H9 (cell line): ENCODE measurements at places on chromosomes 3 and 15.

GRCh38 chr3:172787746-172788145 is 37.2 kb downstream of the ECT2 start:
- DNase-seq, result no peak
- peaks cover 39% of the 10 kb centered on the region; the same call in 2 of the 3 replicates for H3K36me3 ChIP-seq
- H3K4me1 ChIP-seq, result peaks cover 1% of the 10 kb centered on the region; the same call in 1 of the 2 replicates

DNA sequence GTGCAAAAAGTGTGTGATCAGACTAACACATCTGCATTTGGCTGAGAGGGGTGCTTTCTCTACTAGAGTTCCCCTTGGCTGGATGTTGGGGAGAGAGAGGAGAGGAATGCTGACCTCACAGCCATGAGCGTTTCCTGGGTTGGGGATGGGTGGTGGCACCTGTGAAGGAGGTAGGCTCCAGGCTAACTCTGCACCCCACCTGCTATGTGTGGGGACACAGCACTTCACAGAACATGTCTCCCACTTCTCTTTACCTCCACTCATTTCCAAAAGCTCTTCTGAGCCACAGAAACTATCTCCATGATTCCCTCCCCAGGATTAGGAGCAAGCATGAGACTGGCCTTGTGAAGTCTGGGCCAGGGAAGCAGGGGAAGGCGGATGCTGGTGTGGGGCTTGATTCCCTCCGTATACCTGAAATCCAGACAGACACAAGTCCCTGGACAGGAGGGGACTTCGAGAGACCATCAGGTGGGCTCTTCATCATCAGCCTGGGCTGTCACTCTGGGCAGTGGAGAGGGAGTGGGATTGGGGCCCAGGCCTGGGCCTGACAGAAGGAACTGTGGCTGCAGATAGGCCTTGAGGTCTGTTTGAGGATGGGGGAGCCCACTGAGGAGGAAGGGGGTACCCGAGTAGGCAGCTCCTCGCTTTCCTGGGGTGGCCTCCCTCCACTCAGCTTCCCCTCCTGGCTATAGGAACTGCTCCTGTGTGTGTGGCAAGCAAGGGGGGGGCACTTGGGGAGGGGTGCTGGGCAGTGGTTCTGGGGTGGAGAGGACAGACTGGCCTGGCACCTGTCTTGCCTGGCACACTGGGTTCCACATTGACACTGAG is 40.7 kb downstream of the FEM1B start:
- peaks cover 2% of the 10 kb centered on the region; the same call in 1 of the 2 replicates for H3K4me1 ChIP-seq
- no peak overlapping the region for H3K4me3 ChIP-seq
- no peak overlapping the region for H3K27ac ChIP-seq
- H3K36me3 ChIP-seq, result no peaks in the 10 kb centered on the region
- no peaks in the 10 kb centered on the region for H3K27me3 ChIP-seq

GRCh38 chr15:98943051-98943508 is 64.5 kb downstream of the PGPEP1L start:
- no peaks in the 10 kb centered on the region for H3K27me3 ChIP-seq
- no peak overlapping the region for H3K4me3 ChIP-seq
- peaks cover 30% of the 10 kb centered on the region; the same call in 2 of the 3 replicates for H3K36me3 ChIP-seq
- DNase-seq, result no peak
- H3K4me1 ChIP-seq, result no peaks in the 10 kb centered on the region
- H3K27ac ChIP-seq, result no peak overlapping the region

GRCh38 chr15:67066959-67067853 is 1.8 kb downstream of the SMAD3 start:
- no peak for DNase-seq
- peaks cover 15% of the 10 kb centered on the region; the same call in 1 of the 2 replicates for H3K4me1 ChIP-seq
- H3K27me3 ChIP-seq, result peaks cover 23% of the 10 kb centered on the region
- H3K4me3 ChIP-seq, result peak overlapping the region; percentile 95
- H3K36me3 ChIP-seq, result peaks cover 9% of the 10 kb centered on the region

DNA sequence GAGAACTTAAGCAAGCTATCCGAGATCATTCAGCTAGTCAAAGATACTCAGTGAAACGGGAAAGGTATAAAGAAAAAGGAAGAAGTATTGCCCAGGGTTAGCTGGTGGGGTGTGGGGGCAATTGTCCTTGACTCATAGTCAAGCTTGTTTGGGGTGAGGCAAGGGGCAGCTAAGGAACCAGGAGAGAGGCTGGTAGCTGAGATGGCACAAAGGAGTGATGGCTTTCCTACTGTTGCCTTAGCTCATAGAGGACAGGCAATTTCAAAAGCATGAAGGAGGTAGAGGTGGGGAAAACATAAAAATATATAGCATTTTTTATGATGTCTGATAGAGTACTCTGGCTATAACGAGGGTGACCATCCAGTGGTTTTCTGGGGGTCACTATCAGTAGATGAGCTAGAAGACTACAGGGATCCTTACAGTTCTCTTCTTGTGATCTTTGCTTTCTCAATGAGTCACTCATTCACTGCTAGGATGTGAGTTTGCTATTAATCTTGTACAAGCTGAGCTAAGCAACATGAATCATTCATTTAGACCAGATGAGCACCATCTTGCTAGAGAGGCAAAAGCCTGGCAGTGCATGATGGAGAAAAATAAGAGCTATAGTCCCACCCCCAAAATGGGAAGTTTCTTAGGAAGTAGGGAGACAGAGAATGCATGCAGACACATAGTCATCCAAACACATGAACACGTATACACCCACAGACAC is 207.1 kb upstream of the PFN2 start:
- no peak for DNase-seq
- no peaks in the 10 kb centered on the region for H3K4me1 ChIP-seq
- no peaks in the 10 kb centered on the region for H3K36me3 ChIP-seq
- no peaks in the 10 kb centered on the region for H3K27me3 ChIP-seq
- no peak overlapping the region for H3K4me3 ChIP-seq

- no peak for DNase-seq
- H3K4me3 ChIP-seq, result no peak overlapping the region
- H3K27ac ChIP-seq, result no peak overlapping the region
- H3K4me1 ChIP-seq, result no peaks in the 10 kb centered on the region
- peaks cover 2% of the 10 kb centered on the region; the same call in 1 of the 2 replicates for H3K36me3 ChIP-seq
- no peaks in the 10 kb centered on the region for H3K27me3 ChIP-seq
Observed at GRCh38 chr3:164806188-164806587, 272.1 kb downstream of the SI start.

DNA sequence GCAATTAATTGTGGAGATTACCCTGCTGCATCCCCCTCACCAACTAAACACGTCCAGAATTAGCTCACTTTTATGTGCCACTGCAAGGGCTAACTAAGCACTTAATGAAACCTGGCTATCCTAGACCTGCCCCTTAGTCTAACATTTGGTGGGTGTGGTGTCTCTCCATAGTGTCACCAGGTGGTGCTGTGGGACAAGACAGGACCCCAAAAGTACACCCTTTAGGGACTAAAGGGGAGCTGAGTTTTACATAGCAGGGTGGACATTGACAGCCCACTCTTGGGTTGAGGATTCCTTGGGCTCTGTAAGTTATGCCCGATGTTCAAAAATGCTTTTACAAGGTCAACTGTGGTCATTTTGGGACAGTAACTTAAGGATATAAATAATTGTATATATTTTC is 5.7 kb downstream of the DUT start:
- H3K4me3 ChIP-seq, result no peak overlapping the region
- H3K27ac ChIP-seq, result no peak overlapping the region
- no peaks in the 10 kb centered on the region for H3K27me3 ChIP-seq
- peak; percentile 48 for DNase-seq
- H3K36me3 ChIP-seq, result peaks cover 51% of the 10 kb centered on the region

DNA sequence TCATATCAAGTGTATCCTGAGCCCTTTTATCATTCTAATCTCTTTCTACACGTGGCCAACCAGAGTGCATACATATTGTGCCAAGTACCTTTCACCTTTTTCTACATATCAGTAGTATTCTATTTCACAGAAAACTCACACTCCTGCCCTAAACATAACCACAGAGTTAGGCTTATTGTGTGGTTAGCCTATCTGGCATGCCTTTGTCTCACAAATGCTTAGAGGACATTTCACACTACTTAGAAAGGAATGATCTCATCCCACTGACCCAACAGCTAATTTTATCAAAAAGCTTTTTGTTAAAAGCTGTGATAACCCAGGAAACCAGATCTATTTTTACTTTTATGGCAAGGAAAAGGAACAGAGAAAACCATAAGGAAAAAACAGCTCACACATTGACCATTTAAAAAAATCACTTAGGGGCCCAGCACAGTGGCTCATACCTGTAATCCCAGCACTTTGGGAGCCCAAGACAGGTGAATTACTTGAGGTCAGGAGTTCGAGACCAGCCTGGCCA is 17.8 kb upstream of the MAP4 start:
- no peaks in the 10 kb centered on the region for H3K27me3 ChIP-seq
- H3K27ac ChIP-seq, result no peak overlapping the region
- DNase-seq, result no peak
- no peaks in the 10 kb centered on the region for H3K36me3 ChIP-seq
- no peaks in the 10 kb centered on the region; the same call in 1 of the 2 replicates for H3K4me1 ChIP-seq
- H3K4me3 ChIP-seq, result no peak overlapping the region

DNA sequence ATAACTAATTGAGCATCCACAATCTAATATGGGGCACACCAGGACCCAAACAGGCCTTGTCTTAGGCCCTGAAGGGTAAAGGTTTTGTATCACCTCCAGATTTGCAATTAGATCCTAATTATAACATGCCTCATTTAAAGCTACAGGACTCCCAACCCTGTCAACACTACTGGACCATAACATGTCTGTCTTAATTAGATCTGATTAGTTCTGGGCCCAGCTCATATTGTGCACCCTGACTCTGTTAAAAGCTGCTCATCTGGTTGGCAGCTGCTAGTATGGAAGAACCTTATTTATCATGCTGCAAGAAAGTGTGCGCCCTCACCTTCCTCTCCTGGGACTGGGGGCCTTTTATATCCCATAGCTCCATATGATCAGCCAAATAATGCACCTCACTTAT is 457.8 kb downstream of the ROBO1 start:
- H3K27ac ChIP-seq, result no peak overlapping the region
- no peak overlapping the region for H3K4me3 ChIP-seq
- no peak for DNase-seq
- H3K27me3 ChIP-seq, result no peaks in the 10 kb centered on the region; the same call in 1 of the 2 replicates
- H3K36me3 ChIP-seq, result no peaks in the 10 kb centered on the region

DNA sequence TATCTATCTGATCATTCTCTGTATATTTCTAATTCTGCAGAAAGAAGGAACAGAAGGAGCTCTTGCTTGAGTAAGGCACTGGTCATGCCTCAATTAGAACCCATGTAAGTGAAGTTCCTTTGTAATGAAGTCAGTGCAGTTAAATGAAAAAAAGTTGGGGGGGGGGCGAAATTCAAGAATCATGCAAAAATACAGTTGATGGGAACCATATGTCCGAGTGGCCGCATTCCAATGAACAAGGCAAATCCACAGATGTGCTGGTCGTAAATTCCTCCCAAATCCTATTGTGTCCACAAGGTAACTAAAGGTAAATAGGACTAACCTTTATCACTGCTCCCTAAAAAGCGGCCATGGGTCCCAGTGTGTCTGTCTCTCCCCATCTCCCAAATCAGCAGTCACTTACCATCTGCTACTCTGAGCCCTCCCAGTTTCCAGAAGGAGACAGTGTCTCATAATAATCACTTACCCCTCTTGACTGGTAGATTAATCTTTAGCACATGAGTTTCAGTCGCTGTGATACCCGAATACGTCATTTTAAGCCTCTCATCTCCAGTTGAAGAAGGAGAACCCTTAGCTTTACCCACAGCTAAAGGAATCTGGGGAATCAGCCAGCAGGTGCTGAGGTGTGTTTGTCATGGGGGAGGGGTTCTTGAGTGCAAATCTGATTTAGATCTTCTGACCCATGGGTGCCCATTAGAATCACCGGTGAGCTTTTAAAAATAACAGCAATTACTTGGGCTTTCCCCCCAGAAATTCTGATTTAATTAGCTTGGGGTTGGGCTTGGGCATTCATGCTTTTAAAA is 56.3 kb upstream of the EPHB3 start:
- no peak for DNase-seq
- H3K4me1 ChIP-seq, result peaks cover 5% of the 10 kb centered on the region; the same call in 1 of the 2 replicates
- no peaks in the 10 kb centered on the region for H3K27me3 ChIP-seq
- no peak overlapping the region for H3K27ac ChIP-seq
- no peak overlapping the region for H3K4me3 ChIP-seq

GRCh38 chr15:37124331-37124730 is 24.0 kb upstream of the MEIS2 start:
- DNase-seq, result no peak
- H3K4me3 ChIP-seq, result no peak overlapping the region
- no peaks in the 10 kb centered on the region for H3K4me1 ChIP-seq
- H3K27ac ChIP-seq, result no peak overlapping the region

DNA sequence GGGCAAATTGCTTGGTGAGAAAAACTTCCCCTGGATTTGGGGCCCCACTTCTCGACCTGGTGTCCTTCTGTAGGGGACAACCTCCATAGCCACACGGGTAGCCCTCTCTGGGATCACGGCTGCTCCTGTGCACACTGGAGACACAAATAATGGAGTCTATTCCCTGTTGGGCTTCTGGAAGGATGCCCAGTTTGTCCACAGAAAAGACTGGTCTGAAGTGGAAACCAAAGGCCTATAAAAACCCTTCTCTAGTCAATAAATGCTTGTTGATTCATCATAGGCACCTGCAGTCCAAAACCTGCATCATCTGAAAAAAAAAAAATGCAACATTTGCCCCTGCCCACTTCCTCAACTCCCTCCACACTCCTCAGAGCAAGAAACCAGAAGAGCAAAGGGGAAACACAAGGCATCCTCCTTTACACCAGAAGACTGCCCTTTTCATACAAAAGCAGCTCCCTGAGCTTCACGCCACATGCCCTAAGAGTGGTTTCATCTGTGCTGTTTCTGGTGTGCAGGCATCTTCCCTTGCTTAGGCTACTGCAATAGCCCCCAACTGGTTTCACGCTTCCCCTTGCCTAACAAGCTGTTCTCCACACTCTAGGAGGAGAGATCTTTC is 36.3 kb downstream of the SRGAP3 start:
- no peaks in the 10 kb centered on the region for H3K27me3 ChIP-seq
- no peak overlapping the region for H3K4me3 ChIP-seq
- DNase-seq, result no peak
- H3K36me3 ChIP-seq, result no peaks in the 10 kb centered on the region
- peaks cover 3% of the 10 kb centered on the region; the same call in 1 of the 2 replicates for H3K4me1 ChIP-seq

GRCh38 chr3:12138044-12138443 is 20.7 kb downstream of the TIMP4 start:
- no peak overlapping the region for H3K27ac ChIP-seq
- peaks cover 4% of the 10 kb centered on the region; the same call in 1 of the 2 replicates for H3K36me3 ChIP-seq
- DNase-seq, result peak; percentile 44
- no peaks in the 10 kb centered on the region for H3K27me3 ChIP-seq

GRCh38 chr3:34511891-34512290 is 713.5 kb downstream of the PDCD6IP start:
- H3K27ac ChIP-seq, result no peak overlapping the region
- H3K27me3 ChIP-seq, result no peaks in the 10 kb centered on the region
- H3K4me3 ChIP-seq, result no peak overlapping the region

GRCh38 chr3:126665959-126666657 is 11.2 kb upstream of the TXNRD3 start:
- no peak overlapping the region for H3K27ac ChIP-seq
- no peaks in the 10 kb centered on the region for H3K4me1 ChIP-seq
- no peaks in the 10 kb centered on the region; the same call in 2 of the 3 replicates for H3K36me3 ChIP-seq

- no peak overlapping the region for H3K27ac ChIP-seq
- DNase-seq, result no peak
- H3K4me3 ChIP-seq, result no peak overlapping the region
Observed at GRCh38 chr3:125136515-125136914, 76.0 kb downstream of the SLC12A8 start.
